ENCODE measurements at places on chromosomes 11 and 22.

DNA sequence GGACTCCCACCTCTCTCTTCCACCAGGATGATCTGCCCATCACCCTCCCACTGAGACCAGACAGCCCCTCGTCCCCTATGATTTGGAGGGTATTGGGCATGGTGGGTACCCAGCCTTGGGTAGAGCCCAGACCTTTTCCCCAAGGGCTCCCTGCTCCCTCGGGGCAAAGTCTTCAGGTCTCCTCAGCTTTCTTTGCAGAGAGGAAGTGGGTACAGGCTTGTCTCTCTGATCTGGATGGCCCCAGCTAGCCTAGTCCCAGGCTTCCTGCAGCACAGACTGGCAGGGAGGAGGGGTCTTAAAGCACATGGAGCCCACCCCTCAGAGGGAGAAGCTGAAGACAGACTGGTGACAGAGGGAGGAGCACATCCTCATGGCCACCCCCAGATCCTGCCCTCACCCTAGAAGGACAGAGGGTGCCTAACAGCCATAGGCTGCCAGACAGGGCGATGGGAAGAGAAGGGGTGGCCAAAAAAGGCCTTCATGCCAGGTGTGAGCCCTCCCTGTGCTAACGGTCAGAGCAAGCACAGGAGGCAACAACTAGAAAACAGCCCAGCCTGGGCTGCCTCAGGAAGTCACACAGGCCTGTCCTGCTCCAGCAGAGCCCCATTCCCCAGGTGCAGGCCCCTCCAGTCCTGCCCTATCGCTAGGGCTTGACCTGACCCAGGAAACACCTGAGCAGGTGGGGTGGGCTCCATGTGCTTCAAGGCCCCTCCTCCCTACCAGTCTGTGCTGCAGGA is 30.4 kb downstream of the SLC22A12 start:
- DNase-seq: no peak

GRCh38 chr11:57979532-57980079 is 44.1 kb upstream of the OR9Q1 start:
- no peak for DNase-seq

DNA sequence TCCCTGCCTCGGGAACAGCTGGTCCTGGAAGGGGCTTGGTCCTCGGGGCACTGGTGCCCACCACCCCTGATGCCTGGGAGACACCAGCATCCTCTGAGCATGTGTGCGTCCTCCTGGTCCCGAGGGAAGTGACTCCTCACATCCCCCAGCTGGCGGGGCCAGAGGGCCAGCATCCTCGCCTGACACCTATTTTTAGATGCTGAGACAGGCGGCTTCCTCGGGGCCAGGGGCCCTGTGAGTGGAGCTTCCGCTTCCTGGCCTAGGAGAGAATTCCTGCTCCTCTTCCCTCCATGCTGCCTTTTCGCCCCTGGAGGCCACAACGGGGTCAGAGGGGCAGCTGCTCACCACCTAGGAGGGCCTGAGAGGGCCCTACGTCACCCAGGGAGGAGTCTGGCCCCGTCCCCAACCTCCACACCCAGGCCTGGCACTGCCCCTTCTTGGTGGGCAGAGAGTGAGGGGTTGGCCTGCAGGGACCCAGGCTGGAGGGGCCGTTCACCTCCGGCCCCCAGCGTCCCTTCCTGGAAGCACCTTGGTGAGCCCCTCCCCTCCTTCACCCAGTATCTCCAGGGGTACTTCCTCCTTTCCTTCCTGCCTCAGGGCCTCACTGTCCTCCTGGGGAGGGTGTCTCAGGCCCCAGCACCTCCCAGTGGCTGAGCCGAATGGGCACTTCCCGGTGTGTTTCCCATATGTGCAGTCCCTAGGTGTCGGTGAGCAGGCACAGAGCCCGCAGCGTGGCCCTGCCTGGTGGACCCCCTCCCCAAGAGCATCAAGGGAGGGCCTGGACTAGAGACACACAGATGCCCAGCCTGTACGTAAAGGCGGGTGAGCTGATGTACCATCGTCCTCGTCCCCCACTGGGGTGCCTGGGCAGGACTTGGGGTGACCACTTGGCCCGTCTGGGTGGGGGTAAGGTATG is 6.1 kb downstream of the CD81 start:
- peak; percentile 46 for DNase-seq

- no peak for DNase-seq
Observed at GRCh38 chr22:40982482-40983385, 31.6 kb downstream of the RBX1 start.

GRCh38 chr11:8733852-8734251 is 51.3 kb downstream of the RPL27A start:
- no peak for DNase-seq

DNA sequence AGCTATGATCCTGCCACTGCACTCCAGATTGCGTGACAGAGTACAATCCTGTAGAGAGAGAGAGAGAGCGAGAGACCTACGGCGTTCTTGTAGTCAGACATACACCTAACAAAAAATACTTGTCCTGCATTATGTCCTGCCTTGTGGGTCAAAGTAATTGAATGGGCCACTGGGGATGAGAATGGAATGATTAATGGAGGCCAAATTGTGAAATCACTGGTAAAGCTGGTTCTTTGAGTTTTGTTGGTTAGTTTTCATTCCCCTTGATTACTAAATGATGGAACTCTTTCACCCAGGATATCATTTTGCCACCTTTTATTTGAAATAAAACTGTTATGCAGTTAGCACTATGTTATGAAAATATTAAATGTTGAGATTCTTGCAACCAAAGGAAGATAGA is 18.7 kb downstream of the GAS2 start:
- no peak for DNase-seq

- DNase-seq: no peak
Observed at GRCh38 chr11:133987171-133987570, 30.4 kb upstream of the IGSF9B start.

GRCh38 chr11:15775015-15775541 is 581.3 kb downstream of the SOX6 start:
- DNase-seq: peak; percentile 13

DNA sequence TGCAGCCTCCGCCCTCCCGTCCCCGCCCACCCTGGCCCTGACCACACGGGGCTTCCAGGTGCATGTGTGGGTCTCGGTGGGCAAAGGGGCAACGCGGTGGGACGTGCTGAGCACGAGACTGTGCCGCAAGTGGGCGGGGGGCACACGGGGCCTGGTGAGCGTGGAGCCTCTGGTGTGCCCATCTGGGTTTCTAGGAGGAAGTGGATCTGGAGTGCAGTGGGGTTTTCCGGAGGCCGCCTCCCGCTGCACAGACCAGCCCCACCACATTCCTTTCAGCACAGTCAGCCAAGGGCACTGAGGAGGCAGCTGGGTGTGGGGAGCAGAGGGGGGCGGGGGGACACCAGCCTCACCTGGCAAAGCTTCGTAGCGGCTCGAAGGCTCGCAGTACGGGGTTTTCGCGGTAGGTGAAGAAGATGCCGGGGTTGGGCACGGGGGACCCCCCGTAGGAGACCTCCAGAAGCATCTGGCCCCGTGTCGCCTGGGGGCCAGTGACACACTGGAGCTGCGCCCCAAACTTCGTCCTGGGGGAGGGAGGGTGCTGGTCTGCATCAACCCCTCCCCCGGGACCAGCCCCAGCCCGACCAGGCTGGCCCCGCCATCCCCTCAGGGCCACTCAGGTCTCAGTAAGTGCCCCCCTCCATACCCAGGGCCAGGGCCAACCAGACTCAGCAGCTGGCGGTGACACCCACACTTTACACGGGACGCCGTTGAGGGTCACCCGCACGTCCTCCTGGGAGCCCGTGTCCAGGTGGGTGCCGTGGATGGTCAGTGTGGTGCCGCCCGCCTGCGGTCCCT is 12.4 kb upstream of the MAPK11 start:
- peak; percentile 84 for DNase-seq

DNA sequence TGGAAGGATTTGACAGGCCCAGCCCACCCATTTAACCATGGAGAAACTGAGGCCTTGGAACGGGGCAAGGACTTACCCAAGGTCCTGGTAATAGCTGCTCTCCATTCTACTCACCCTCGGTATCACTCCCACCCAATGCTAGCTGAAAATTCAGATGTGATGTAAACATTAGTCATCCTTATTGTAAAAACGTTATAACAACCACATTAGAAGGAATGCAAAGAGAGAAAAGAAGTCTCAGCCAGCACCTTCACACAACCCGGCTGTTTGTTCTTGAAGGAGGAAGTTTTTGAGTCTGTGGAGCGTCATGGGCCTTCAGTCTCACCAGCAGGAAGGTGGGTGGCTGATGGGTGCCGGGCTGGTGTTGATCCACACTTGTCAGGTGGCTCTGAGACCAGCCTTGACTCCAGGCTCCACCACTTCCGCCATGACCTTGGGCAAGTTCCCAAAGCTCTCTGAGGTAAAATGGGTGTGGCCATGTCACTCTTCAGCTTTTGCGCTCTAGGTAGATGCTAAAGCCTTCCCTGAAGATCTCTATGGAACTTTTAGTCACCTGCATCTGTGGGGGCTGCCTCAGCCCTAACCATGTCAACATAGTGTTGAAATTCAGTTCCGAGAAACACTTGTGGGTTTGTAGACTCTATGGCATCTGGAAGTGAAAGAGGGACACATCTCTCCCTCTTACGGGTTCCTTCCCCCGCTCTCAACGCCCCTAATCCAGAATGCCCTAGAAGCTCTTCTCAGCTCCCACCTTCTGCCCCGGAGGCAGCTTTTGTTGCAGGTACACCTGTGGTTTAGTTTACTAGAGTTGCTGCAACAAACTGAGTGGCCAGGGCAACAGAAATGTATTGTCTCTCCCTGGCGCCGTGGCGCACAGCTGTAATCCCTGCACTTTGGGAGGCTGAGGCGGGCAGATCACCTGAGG is 14.8 kb downstream of the CD6 start:
- DNase-seq: peak; percentile 37

GRCh38 chr22:33842006-33842354 is 78.3 kb downstream of the LARGE1 start:
- no peak for DNase-seq

GRCh38 chr22:32588063-32588462 is 113.5 kb downstream of the FBXO7 start:
- DNase-seq: no peak

GRCh38 chr11:95831198-95831883 is 41.0 kb downstream of the CEP57 start:
- peak; percentile 77 for DNase-seq

DNA sequence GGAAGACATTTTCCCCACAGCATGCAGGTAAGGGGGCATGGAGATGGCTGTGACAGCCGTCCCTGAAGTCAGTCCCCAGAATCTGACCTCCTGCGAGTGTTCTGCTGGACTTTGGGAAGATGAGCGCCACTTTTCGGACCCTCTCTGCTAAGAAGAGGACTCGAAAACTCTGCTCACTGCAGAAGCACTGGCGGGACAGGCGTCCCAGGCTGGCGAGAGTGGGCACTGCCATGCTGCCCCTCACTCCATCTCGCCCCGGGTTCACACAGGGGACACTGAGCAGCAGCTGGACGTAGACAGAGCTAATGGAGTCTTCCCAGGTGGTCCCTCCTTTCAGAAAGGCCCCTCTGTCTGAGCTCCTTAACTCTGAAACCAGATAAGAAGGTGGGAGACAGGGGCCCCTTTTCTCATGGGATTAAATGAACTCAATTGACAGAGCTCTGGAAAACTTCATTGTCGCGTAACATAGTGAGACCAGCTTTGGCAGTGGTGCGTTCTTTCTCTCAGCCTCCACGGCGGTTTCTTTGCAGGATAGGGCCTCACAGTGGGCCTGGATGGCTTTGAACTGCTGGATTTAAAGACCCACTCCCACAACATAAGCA is 4.8 kb downstream of the ADAMTS8 start:
- DNase-seq: no peak

GRCh38 chr22:40024201-40025061 is 29.7 kb downstream of the FAM83F start:
- DNase-seq: peak; percentile 71

GRCh38 chr22:25405841-25406509 is 158.5 kb upstream of the GRK3 start:
- no peak for DNase-seq

GRCh38 chr11:12281571-12282478 is 95.5 kb upstream of the PARVA start:
- DNase-seq: peak; percentile 88

DNA sequence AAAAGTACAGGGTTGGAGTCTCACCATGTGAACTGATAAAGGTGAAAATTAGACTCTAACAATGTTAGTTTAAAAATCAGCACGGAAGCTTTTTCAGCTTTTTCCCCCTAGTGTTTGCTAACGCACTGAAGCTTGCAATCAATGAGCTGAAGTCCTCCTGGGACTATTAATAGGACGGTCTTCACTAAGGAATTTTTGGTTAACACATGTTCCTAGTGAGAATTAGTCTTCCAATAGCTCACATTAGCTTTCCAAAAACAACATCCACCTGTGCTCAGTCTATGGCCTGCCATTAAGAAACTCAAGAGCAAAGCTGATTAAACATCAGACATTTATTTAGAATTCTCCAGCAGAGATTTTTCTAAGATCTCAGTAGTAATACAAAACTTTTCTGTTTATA is 26.7 kb upstream of the DDI1 start:
- DNase-seq: no peak

GRCh38 chr11:113685654-113686359 is 20.3 kb downstream of the TMPRSS5 start:
- no peak for DNase-seq

- no peak for DNase-seq
Observed at GRCh38 chr11:117478126-117478860, 150.6 kb downstream of the CEP164 start.

- no peak for DNase-seq
Observed at GRCh38 chr22:39302431-39302960, 16.9 kb downstream of the RPL3 start.

DNA sequence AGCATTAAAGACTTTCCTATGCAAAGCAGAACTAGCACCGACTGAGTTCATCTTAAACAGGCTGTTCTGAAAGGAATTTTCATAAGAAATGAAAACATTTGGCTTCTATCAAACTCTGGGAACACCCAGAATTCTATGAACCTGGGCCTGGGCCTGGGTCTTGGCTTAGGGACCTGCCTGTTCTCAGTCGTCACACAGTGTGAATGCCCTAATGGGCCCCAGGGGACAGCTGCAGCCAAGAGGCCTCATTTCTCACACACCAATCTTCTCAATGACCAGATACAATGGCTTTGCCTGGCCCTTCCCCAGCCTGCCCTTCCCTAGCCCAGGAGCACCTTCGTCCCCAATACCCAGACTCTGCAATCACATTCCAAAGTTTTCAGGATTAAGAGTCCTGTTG is 234.9 kb upstream of the ARHGAP20 start:
- DNase-seq: no peak

- no peak for DNase-seq
Observed at GRCh38 chr11:3166268-3167142, 1.4 kb upstream of the OSBPL5 start.

DNA sequence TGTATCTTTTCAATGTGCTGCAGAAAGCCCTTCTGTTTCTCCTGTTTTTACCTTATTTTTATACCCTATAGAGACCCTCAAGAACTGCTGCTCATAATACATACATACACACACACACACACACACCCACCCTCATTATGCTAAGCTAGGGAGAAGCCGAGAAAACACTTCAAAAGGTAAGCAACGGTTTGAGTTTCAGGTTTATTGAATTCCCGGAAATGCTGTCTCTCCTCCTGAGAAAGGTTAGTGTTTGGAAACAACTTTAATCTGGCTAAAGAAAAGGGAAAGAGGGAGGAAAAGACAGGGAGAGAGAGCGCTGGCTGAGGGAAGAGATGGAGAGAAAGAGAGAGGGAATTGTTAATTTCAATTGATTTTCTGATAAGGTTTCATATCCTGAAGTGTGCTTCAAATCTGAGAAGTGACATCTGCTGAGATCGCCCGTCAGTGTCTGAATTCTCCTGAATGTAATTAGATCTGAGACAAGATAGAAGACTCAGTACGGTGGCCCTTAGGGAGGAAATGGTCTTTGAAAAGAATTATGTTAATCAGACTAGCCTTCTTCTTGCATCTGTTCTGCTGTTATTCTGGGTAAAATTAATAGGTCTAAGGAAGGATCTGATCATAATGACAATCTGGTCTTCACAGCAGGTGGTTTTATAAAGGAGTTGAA is 169.1 kb downstream of the NXPE2 start:
- no peak for DNase-seq

- no peak for DNase-seq
Observed at GRCh38 chr11:60194511-60194910, 11.6 kb upstream of the MS4A6A start.

Data from choroid plexus epithelial cell (primary cell).